Stimulated activated CD4-positive, alpha-beta T cell treated with anti-CD3 and anti-CD28 coated beads, Interleukin-2, amount 100 ng/mL, for 4 hours (primary cell): ENCODE measurements at places on chromosomes 2 and 18.

DNA sequence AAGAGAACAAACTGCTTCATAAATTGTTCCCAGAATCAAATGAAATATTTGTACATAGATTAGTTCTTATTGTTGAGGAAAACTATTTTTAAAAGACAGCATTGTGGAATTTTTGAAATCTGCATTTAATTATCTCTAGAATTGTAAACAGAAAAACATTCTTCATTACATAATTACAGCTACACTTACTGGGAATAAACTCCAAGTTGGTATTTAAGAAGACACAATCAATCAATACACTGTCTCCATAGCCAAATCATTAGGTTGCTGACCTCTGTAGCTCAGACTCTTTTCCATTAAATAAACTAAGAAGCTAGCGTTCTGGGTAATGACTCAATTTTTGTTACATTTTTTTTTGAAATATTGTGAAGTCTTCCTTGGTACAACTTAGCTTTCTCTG, 70.2 kb upstream of the PIEZO2 start:
- no peak for DNase-seq

- no peak for DNase-seq
Observed at GRCh38 chr2:8669157-8669817, 12.6 kb upstream of the ID2 start.

- no peak for DNase-seq
Observed at GRCh38 chr2:187982668-187983067, 309.0 kb upstream of the GULP1 start.

GRCh38 chr2:46540496-46541331, 61.3 kb downstream of the TMEM247 start:
- no peak for DNase-seq

DNA sequence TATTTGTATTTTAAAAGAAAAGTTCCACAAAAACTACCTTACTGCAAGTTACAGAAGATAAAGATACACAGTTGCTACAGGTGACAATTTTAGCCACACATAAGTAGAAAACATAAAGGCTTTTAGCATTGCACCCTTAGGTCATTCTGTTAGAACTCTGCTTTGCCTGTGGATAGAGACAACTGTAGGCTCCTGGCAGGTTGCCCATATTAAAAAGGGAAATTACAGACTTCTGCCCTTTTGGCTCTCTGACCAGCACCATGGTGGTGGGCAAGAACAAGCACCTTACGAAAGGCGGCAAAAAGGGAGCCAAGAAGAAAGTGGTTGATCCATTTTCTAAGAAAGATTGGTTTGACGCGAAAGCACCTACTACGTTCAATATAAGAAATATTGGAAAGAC, 223.3 kb downstream of the MC4R start:
- no peak for DNase-seq

DNA sequence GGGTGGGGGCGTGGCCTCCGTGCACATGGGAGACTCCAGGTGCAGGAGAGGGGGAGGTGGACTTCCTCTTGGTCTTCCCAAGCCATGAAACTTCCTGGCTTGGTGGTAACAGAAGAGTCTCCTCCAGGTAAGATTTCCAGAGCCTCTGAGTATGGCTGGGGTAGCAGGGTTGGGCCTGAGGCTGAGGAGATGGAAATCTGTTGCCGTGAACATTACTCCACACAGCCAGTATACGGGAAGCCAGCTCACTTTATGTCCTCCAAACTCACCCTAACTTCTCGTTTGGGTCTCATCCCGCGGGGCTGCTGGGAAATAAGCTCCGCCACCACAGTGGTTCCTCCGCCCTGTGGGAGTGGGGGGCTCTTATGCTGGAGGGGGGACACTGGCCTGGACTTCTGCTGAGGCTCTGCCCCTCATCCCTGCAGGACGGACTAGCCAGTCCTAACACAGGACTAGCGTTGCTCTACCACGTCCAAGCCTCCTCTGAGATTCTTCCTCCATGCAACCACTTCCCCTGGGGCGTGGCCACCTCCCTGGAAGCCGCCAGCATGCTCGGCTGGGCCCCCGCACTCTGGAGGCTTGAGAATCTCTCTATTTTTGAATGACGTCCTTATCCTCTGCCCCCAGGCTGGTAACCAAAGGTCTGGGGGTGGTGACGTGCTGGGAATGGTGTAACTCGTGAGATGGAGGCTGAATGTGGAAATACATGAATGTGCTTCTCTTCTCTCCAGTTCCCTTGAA, 777 bp upstream of the RAB17 start:
- no peak for DNase-seq

DNA sequence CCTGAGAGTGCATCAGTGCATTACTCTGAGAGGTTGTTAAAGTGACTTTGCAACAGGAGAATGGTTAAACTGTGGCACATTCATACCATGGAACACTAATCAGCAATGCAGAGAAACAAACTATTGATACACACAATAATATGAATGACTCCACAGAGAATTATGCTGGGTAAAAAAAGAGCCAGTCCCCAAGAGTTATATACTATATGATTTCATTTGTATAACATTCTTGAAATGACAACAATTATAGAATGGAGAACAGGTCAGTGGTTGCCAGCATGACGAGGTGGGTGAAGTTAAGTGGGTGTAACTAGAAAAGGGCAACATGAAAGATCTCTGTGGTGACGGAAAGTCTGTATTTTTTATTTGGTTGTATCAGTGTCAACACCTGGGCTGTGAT, 3.0 kb upstream of the NT5C1B start:
- no peak for DNase-seq

DNA sequence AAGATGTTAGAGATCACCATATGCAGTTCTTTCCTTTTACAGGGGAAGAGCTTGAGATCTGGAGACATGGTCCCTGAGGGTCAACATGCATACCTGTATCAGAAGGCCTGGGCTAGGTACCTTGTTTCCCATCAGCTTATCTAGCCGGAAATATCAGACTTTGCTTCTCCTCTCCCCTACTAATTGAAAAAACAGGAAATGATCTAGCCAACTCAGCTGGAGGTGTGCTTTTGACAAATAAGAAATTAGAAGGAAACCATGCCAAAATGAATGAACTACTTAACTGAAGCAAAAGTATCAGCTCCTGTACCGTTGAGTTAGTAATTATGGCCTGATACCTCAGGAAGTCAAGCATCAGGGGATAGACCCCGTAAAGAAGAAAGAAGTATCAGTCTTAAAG, 20.4 kb downstream of the PKP4 start:
- no peak for DNase-seq

- no peak for DNase-seq
Observed at GRCh38 chr18:37265382-37265781, 300.2 kb downstream of the CELF4 start.

- DNase-seq: no peak
Observed at GRCh38 chr2:85893428-85894258, 4.9 kb upstream of the ST3GAL5 start.

GRCh38 chr2:106272216-106272807, 78.2 kb upstream of the UXS1 start:
- no peak for DNase-seq

- DNase-seq: no peak
Observed at GRCh38 chr2:36371928-36372391, 16.4 kb downstream of the CRIM1 start.

GRCh38 chr2:101234169-101234938, 18.3 kb upstream of the CNOT11 start:
- DNase-seq: no peak

- DNase-seq: no peak
Observed at GRCh38 chr2:18440141-18440661, 120.3 kb downstream of the RDH14 start.

GRCh38 chr2:133568598-133568997, 335 bp upstream of the NCKAP5 start:
- no peak for DNase-seq

DNA sequence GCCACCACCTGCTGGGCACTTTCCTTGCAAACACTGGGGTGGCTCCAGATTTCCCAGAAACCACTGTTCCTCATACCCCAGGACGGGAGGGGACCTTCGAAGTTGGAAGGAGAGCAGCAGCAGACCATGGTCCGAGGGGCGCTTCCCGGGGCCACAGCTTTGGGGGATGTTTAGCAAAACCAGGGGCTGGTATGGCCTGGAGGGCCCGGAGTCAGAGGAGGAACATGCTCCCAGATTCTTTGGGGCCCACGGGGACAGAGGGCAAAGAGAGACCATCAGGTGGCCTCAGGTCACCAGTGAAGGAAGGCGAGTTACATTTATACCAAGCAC, 25.3 kb downstream of the HS6ST1 start:
- DNase-seq: no peak

GRCh38 chr2:219681694-219682300, 54.4 kb downstream of the SLC4A3 start:
- DNase-seq: no peak

DNA sequence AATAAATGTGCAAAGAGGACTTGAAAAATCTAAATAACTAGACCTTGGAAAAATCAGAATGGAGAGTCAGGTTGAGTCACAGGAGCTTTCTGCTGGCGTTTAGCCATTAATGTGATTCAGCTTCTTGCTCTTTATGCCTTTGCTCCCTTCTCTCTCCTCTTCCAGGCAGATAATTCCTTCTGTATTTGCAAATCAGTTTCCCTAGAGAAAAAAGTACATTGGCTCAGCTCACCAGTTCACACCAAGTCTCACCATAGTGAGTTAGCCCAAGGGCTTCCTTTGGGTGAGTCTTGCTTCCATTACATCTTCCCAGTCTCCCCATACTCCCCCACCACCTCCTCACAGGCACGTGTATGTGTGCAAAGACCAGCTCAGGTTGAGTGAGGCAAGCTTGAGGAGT, 73.6 kb downstream of the CYBRD1 start:
- no peak for DNase-seq

DNA sequence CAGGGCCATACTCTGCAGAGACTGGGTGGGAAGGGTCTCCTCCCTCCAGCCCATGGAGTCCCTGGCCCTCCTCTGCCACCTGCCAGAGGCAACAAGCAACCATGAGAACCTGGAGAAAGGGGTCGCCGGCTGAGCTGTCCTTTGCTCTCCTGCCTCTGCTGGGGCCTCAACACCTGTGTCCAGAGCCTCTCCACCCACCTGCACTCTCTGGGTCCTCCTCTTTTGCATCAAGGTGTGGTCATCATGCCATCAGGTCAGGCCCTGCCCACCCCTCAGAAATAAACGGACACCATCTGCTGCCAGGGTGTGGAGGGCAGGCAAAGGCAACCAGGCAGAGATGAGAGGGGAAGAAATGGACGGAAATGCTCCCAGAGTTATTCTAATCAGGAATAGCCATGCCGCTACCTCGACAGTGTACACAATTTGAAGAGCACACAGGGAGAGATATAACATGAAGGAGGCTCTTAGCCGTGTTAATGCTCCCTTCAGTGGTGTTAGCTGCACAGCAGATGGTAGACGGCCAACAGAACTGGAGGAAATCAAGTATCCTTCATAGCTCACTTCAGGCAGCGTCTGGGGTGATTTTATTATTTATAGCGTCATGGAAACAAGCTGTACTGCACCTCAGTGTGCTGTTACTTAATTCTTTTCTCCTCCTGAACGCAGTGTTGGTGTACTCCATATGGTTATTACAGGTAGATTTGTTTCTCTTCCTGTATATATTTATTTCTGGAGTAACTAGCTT, 247.9 kb downstream of the TSN start:
- DNase-seq: no peak

DNA sequence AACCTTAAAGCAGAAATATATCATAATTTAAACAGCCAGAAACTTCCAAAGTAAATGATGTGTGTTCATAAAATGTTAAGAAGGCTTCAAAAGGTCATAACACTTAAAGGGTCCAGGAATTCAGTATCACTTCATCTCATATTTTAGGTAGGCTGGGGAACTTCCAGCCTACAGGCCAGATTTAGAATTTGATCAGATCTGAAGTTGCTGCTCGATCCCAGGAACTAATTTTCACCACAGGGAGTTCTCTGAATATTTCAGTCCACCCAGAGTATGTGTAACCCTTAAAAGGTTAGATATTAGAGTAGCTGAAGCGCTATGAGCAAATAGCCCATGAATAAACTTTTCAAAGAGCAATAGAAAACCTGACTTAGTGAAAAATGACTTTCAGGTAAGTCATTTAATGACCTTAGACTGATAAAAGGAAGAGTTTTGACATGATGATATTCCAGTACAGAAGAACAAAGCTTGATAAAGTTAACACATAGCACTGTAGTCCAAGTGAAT, 1.7 kb downstream of the WIPF1 start:
- no peak for DNase-seq

GRCh38 chr18:79866889-79867574, 69.3 kb downstream of the KCNG2 start:
- DNase-seq: no peak

DNA sequence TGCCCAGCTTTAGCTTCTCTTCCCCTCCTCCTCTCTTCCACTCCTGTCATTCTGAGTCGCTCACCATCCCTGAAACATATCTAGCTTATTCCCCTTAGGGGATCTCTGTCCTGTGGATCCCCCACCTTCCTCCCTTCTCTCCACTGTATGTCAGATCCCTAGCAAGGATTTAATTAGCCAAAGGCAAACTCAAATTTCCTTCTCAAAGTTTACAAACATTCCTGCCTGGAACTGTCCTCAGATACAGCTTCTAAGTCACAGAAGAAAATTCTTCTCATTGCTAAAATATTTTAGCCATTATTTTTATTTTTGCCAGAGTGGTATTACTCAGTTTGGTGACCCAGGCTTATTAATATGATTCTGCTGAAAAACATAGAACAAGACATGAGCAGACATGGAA, 315.3 kb downstream of the CYP26B1 start:
- no peak for DNase-seq

DNA sequence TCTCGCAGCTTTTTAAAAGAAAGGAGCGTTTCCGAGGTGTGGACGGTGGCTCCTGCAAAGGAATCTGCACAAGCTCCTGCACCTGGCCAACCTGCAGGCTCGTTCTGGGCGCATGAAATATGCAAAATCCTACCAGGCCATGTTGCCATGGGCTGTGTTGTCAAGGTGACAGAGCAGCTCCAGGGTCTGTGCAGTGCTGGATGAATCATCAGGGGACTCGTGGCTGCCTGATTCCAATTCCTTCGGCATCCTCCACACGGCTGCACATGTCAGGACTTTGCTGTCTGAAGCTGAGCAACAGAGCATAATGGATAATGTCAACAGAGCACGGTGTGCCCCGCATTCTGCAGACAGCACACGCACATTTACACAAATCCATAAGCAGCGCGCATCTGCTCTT, 120.5 kb downstream of the EIPR1 start:
- no peak for DNase-seq

GRCh38 chr2:143451642-143452281, 322.5 kb downstream of the ARHGAP15 start:
- no peak for DNase-seq
